ENCODE measurements at places on chromosomes 2 and 18.

GRCh38 chr2:162475661-162476060 is 131.7 kb downstream of the GCA start:
- DNase-seq: no peak

GRCh38 chr18:67261931-67262552 is 254.5 kb downstream of the DSEL start:
- DNase-seq: no peak

GRCh38 chr2:128834207-128834879 is 515.7 kb upstream of the HS6ST1 start:
- no peak for DNase-seq

- no peak for DNase-seq
These were observed 50.3 kb upstream of the TWIST2 start for GRCh38 chr2:238797537-238797936.

GRCh38 chr2:67945940-67946339 is 116.9 kb downstream of the C1D start:
- DNase-seq: no peak

GRCh38 chr2:197232010-197232409 is 78.6 kb downstream of the ANKRD44 start:
- no peak for DNase-seq

DNA sequence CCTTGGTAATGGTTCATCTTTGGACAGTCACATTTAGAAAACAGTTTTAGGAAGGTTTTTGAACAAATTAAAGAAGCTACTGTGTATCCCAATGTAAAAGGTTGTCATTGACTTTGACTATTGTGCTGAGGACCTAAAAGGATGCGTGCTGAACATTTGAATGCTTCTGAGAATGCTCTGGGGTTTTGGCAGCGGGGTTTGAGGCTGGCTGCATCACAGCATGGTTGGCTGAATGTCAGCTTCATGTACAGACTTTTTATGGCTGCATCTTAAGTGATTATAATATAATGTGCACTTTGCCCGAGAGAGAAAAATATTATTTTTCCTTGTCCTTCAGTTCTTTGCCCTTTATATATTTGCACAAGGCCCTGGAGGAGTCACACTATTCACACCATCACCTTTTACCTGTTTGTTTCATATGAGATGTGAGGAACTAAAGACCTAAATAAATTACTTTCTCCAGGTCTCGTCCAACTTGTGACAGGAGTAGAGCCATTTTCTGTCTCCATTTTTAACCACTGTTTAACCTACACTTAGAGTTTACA is 125.9 kb downstream of the CCDC85A start:
- DNase-seq: no peak

DNA sequence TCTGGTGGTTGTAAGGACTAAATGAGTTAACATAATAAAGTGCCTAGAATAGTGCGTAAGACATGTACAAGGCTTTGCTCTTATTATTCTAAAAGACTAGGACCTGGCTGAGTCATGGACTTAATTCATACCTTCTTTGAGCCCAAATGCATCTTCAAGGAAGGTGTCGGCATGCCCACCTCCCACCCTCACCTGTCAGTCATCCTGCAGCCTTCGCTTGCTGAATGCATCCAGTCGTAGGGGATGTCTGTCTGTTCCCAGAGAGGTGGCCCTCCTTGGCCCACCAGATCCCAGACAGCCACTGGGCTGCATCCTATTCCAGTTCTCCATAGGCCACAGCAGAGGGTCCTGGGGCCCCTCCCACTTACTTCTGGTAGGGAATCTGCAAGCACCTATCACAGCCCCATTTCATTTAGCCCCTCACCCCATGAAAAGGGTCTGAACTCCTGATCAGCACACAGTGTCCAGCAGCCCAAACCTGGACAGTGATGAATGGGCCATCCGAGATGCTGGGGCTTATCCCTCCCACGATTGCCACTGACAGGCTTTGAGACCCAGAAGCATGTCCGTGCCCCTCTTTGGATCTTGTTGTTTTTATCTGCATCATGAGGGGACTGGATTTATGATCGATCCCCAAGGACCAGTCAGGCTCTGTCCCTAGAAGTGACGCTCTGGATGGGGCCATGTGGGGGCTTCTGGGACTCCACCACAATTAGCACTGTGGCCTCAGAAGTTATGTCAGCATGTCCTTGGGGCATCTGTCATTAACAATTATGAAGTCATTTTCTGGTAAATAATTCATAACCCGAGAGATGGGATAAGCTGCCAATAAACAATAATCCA is 101.1 kb downstream of the KLHL29 start:
- no peak for DNase-seq

GRCh38 chr18:6069103-6069502 is 173.8 kb upstream of the TMEM200C start:
- no peak for DNase-seq

DNA sequence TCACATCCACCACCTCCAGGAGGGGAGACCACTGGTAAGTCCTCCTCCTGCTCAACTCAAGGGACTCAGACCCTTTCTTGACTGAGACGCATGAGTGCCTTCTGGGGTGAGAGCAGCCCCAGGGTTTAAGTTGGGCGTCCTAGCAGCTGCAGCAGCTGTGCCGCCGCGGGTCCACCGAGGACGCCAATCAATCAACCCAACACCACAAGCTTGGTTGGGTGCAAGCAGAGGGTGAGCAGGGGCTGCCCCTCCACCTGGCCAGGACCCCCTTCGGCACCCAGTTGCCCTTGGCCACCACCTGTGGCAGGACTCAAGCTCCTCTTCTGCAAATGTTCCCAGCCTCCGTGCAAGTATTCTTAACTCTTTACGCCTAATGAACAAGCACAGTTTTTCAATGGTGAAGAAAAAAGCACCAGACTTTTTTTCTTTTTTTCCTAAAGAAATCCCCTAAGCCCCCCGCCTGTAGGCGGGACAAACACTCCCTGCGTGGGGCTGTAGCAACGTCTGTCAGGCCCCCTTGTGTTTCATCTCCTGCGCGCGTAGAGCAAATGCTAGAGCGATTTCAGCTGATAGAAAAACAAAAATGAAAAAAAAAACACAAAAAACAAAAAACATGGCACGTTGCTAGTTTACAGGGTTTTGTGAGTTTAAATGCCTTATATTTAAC is 197.1 kb downstream of the LOXHD1 start:
- DNase-seq: no peak

GRCh38 chr18:48934415-48934722 is 16.4 kb downstream of the SMAD7 start:
- DNase-seq: no peak

- DNase-seq: no peak
These were observed 191.3 kb downstream of the MYO1B start for GRCh38 chr2:191436368-191437055.
